ENCODE measurements at places on chromosomes 11 and 22.

DNA sequence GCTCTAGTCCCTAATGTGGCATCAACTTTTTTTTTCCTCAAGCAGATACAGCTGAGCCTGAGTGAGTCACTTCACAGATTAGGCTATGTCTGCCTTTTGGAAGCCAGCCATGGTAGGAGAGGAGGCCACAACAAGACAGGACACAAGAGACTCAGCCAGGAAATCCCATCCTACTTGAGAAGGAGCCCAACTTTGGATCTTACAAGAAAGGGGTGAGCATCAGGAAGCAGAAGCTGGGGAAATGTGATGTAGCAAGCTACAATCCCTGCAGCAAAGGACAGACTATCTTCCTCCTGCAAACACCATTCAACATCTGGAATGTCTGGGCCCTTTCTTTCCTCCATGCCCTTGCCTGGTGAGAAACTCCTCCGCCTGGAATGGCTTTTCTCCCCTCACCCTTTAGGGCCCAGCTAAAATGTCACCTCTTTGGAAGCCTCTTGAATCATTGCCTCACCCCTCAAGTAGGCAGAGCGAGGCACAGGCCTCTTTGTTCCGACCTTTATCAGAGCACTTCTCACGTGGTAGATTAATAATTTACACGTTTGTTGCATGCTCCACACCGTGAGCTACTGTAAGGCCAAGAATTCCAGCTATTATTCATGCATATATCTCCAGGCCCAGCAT is 156.4 kb upstream of the PITPNB start:
- DNase-seq, result peak; percentile 85

DNA sequence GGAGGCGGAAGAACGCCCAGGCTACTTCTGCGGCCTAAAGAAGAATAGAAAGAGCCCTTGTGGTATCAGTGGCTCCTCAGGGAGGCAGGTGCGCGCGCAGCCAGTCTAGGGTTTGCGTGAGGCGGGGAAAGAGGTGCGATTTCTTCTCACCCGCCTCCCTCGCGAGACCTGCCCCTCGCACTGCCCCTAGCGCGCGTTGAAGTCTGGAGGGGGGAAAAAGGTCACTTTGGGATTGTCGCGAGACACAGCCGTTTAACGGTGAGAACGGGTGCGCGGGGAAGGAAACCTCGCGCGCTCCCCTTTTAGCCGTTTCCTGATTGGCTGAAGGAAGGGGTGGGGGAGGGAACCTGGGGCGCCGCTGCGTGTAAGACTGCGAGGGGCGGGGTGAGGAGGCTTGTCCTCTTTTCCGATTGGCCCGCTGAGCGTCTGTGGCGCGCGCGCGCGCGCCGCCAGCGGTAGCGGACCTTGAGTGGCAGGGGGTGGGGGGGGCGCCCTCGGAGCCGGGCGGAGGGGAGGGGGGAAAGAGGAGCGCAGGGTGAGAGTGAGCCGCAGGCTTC is at the start of gene ZFP91:
ZFP91 (plus strand) TSS at position 429 of the 557 bp plus-strand sequence. CDS start 219 bp downstream, outside the sequence.
- DNase-seq, result peak; percentile 97

DNA sequence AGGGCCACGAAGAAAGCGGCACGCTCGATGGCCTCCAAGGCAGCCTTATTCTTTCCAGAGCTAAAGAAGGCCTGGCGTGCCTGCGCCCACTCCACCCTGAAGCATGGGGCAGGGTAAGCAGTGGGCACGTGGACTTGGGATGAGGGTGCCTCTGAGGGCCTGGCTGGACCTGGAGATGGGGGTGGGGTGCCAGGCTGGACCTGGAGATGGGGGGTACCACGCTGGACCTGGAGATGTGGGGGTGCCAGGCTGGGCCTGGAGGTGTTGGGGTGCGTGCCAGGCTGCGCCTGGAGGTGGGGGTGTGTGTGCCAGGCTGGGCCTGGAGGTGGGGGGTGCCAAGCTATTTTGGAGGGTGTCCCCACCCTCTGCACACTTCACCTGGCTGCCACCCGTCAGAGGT is 5.3 kb downstream of the CPT1B start:
- DNase-seq, result no peak

- DNase-seq, result no peak
Observed at GRCh38 chr11:81092522-81092921, 1641.1 kb downstream of the FAM181B start.

DNA sequence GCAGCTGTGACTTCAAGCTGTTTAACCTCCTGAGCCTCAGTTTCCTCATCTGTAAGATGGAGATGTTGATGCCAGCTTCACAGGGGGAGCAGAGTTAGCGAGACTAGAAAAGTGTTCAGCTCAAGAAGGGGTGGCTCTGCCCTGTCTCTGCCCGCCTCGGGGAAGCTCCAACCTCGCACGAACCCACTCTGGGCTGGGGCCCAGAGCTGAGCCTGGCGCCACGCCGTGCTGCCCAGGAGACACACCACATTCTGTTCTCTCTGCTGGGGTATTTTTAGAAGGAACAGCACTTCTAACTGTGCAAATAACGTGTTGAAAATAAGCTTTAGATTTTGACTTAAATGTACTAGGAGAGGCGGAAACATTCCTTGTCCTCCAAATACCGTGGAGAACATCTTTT is 74.1 kb downstream of the PHF21B start:
- DNase-seq, result no peak

Measured in kidney tubule cell (primary cell).